ENCODE measurements at places on chromosomes 5 and 9.

DNA sequence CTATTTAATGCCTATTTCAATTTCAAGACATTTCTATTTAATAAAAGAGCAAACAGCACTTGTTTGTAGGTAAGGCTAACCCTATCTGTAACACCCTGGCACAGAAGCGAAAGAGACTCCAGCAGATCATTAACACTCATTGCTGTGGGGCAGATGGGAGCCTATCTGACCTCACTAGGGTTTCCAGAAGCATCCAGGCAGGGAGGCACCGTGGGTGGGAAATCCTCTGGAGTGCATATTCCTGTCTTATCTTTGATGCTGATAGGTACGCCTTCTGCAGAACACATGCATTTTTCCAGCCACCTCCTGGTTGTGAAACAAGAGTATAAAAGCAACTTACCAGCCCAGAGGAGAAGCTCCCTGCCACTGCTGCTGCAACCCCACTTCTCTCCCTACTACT is 233.7 kb downstream of the GLIS3 start:
- no peak for DNase-seq

GRCh38 chr9:90556897-90557675 is 85.5 kb downstream of the DIRAS2 start:
- no peak for DNase-seq

DNA sequence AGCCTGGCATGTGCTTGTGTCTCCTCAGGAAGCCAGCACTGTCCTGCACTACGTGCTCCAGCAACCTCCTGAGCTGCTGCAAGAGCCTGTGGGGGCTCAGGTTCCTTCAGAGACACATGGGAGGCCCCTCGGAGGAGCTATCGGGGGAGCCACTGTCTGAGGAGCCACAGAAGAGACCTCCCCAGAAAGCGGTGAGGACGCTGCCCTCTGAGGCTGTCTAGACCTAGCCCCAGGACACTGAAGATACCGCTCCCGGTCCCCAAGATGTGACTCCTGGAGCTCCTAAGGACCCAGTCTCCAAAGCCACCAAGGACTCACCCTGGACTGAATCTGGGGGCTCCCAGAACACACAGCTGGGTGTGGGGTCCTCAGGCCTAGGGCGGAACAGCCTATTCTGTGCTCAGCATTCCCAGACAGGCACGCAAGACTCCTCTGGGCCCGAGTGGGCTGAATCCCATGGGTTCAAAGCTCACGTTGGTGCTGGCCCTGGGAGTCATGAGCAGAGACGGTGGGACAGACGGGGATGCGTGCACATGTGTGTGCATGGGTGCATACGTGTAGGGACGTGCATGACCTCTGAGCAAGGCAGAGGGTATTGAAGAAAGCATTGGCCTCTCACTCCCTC is 50.0 kb downstream of the HRH2 start:
- no peak for DNase-seq

GRCh38 chr5:39816156-39816845 is 391.5 kb upstream of the DAB2 start:
- no peak for DNase-seq

- DNase-seq = no peak
These were observed 177.7 kb downstream of the PAPPA start for GRCh38 chr9:116331241-116331640.

DNA sequence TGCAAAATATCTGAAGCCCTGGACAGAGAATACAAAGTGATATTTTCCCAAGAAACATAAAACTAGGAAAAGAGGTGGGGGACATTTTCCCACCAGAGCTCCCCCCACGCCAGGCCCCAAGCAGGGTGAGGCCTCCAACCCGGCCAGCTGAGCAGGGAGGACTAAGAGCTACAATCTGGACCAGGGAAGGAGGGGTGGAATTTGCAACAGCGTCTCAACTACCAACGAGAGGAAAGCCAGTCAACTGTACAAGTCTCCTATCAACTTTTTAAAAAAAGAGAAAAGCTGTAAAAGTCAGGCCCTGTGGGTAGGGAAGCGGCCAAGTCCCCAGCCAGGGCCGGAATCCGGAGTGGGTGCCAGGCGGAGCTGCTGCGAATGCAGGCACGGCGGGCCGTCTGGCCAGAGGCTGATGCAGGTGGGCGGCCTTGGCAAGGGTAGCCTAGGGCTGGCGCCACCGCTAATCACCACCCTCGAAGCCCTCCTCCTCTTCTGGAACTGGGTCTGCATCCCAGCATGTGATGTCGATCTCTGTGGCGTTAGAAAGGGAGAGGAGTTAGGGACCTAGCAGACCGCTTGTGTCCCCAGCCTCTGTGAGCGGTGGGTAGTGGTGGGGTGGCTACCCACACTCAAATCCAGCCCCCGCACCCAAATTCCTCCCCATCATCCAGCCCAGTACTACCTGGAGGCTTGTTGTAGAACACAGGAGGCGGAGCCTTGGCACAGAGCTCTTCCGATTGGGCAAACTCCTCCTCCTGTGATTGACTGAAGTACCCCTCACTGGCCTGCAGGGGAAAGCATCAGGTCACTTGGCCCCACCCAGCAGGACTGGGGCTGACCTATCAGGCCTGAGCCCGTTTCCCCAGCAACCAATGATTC is 10.6 kb downstream of the PRR7 start:
- DNase-seq = peak; percentile 84

GRCh38 chr9:92600462-92601261 is 64.9 kb upstream of the ECM2 start:
- no peak for DNase-seq

- DNase-seq = no peak
These were observed 1.2 kb upstream of the GARIN3 start for GRCh38 chr5:157167214-157167621.

GRCh38 chr5:4058899-4059298 is 463.3 kb downstream of the IRX1 start:
- no peak for DNase-seq

GRCh38 chr5:178394074-178394473 is 161.5 kb upstream of the PHYKPL start:
- DNase-seq = no peak

DNA sequence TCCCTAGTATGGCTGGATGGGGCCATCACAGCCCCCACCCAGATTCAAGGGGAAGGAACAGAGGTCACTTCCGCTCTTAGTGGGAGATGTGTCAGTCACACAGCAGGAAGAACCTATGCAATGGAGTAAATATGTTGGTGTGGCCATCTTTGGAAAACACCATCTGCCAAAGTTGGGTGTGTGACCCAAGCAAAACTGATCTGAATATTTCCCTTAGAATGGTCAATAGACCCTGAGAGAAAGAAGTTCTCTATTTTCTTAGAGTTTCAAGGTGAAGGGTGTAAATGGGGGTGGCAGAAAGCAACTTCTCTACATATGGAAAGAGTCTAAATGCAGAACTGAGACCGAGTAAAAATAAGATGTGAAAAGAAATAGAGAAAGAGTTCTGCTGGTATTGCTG is 212.7 kb downstream of the ESM1 start:
- DNase-seq = no peak

DNA sequence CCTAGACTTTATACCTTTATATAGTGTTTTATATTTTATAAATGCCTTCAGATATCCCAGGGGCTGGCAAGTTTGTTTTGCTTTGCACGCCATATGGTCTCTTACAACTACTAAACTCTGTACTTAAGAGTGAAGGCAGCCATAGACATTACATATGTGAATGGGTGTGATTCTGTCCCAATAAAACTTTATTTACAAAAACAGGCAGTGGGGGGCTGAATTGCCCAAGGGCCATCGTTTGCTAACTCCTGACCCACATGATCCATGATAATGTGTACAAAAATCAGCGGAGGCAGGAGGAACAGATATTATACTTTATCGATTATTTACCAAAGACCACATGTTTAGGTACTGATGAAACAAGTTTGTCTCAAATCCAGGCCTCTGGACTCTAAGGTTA is 35.8 kb upstream of the ISCA1 start:
- DNase-seq = no peak

DNA sequence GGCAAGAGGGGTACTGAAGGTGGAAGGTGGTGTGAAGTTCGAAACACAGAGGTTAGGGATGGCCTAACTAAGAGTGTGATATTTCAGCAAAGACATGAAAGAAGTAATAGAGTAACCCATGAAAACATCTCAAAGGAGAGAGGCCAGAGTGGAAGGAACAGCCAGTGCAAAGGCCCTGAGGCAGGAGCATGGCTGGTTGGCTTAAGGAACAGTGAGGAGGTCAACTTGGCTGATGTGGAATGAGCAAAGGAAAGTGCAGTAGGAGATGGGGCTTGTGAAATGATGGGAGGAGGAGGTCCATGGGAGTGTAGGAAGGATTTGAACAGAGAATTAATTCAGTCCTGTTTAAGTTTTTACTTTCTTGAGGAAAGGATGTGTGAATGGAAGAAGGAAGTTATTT is 178.3 kb upstream of the ZNF608 start:
- no peak for DNase-seq

- no peak for DNase-seq
These were observed 10.6 kb upstream of the FEM1C start for GRCh38 chr5:115555084-115555633.
